Stimulated activated CD8-positive, alpha-beta memory T cell treated with anti-CD3 and anti-CD28 coated beads, Interleukin-7, amount 100 ng/mL, for 48 hours (primary cell): ENCODE measurements at places on chromosomes 1 and 21.

DNA sequence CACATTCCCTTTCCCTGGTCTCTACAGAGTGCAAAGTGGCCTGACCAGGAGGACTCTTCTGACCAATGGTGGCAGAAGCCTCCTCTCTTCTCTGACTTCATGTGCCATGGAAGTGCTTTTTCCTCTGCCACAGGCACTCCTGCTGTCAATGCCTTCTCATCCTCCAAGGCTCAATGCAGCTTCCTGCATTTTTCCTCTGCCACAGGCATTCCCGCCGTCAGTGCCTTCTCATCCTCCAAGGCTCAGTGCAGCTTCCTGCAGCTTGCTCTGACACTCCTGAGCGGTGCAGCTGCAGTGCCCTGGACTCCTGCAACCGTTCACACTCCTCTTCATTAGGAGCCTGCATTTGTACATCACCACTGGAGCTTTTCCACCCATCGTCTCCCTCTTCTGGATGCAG, 4.7 kb upstream of the ADARB1 start:
- no peak for DNase-seq

DNA sequence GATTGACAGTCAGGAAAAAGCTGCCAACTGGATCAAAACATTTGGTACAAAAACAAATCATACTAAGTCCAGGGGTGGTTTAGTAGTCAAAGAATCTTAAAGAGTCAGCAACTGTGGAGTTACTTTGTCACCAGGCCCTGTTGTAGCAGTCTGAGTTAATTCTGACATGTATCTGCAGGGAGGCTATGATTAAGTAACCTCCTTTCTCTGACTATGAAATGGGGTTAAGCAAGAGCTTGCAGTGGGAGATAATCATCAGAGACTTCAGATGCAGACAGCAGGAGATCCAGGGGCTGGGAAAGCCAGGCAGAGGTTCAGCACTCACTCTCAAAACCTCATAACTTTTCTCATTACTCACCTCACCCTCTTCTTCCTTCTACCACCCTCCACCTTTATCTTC, 99.2 kb upstream of the BTG3 start:
- DNase-seq, result no peak

- DNase-seq, result no peak
These were observed 20.1 kb downstream of the SIM2 start for GRCh38 chr21:36718951-36719501.

DNA sequence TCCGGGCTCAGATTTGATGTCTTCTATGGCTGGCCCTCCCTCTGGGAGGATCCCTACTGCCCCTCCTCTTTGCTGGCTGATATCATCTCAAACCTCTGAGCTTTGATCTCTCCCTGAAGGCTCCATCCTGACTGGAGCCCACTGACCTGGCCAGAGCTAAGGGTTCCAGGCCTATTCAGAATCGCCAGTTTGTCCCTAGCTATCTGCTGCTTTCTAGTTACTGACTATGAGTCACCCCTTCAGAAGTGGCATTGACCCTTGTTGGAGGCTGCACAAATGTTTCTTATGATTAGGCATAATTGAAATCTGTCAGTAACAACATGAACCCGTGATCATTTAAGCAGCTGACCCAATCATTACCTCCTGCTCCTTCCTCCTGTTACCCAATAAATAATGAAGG, 87.1 kb downstream of the ABCA4 start:
- DNase-seq, result no peak

GRCh38 chr1:55057956-55058298, 18.6 kb downstream of the PCSK9 start:
- DNase-seq, result no peak

GRCh38 chr1:18803851-18804250, 55.6 kb downstream of the TAS1R2 start:
- no peak for DNase-seq

DNA sequence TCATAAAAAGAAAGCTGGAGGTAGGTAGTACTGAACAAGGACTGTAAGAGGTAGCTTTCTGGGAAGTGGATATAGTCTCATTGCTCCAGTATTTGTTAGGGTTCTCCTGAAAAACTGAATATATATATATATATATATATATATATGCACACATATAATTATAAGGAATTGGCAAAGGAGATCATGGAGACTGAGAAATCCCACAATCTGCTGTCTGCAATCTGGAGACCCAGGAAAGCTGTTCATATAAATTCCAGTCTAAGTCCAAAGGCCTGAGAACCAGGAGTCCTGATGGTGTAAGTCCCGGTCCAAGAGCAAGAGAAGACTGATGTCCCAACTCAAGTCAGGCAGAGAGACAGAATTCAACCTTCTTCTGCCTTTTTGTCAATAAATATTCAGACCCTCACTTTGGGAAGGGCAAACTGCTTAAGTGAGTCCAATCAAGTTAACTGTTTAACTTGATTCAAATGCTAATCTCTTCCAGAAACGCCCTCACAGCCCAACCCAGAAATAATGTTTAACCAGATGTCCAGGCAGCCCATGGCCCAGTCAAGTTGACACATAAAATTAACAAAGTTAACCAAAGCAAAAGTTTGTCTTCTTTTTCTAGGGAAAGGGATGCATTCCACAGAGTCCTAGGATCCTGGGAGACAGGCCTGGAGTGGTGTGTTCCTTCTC, 225.3 kb upstream of the KAZN start:
- DNase-seq, result no peak

- no peak for DNase-seq
These were observed 117.2 kb downstream of the DYRK1A start for GRCh38 chr21:37483776-37484175.

GRCh38 chr1:169890761-169891538, 2.7 kb downstream of the SCYL3 start:
- DNase-seq, result peak; percentile 20

- DNase-seq, result no peak
These were observed 4.5 kb upstream of the INKA2 start for GRCh38 chr1:111743679-111744101.

- peak; percentile 31 for DNase-seq
These were observed 72.7 kb upstream of the AK4 start for GRCh38 chr1:65075123-65075976.

DNA sequence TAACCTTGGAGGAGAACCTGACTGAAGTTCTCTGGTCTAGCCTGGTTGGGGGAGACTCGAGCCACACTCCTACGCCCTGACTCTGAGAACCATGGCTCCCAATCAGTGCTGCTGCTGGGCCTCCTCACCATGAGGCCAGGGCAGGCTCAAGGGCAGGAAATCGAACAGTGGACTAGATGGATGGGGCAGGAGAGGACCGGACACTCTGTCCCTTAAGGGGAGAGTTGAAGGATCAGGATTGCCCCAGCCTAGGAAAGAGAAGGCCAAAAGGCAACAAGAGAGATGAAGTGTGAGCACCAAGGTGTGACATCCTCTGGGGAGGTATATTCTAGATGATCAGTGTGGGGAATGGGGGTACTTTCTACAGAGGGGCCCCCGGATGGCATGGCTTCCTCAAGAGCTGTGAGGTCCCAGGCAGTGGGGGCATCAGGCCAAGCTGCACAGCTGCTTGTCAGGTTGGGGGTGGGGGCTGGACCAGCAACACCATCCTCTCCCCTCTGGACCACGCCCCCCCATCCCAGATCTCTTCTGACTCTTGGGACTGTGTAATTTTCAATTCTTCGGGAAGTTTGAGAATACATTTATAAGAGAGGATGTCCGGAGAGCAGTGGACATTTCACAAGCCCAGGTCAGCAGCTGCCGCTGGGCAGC, 34.0 kb downstream of the MX1 start:
- DNase-seq, result no peak

DNA sequence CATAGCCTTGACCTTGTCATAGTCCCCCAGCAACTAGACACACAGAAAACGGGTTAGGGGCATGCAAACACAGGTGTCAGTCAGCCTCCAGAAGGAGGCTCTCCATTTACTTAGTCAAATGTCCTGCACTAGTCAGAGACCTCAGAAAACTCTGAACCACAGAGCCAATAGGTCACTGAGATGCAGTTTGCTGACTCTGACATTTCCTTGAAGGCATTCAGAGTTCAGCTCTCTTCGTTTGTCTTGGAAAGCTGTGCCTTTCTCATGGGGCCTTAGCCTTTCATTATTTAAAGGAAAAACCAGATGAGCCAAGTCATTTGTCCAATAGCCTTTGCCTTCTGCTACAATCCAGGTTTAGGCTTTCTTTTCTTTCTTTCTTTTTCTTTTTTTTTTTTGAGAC, 3.5 kb downstream of the OLFML2B start:
- no peak for DNase-seq

DNA sequence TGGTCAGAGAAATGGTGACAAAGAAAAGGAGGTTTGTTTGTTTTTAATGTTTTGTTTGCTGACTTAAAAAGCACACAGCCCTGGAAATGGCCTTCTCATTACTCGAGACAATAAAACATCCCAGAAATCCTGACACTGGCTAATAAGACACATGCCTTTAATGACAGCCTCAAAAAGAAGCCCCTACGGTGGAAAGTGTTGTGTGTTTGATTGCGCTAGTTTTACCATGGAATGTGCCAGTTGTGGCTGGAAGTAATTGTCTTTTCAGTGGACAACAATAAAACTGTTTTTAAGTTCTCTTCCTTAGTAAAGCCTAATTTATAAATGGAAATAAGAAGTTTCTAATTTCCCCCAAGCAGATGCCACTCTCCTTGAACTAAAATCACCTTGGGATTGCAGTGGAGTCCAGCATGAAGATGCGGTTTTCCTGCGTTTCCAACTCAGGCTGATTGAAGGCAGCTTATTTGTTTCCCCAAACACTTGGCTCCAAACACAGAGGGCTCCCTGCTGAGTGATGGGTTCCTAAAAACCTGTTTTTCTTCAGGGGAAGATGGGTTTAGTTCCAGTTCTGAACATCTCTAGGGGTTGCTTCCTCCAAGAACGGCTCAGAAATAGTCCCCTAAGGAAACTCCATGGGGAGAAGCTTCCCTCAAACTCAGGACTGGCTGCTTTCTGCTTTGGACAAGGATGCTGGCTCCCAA, 54.3 kb downstream of the CD247 start:
- DNase-seq, result no peak

DNA sequence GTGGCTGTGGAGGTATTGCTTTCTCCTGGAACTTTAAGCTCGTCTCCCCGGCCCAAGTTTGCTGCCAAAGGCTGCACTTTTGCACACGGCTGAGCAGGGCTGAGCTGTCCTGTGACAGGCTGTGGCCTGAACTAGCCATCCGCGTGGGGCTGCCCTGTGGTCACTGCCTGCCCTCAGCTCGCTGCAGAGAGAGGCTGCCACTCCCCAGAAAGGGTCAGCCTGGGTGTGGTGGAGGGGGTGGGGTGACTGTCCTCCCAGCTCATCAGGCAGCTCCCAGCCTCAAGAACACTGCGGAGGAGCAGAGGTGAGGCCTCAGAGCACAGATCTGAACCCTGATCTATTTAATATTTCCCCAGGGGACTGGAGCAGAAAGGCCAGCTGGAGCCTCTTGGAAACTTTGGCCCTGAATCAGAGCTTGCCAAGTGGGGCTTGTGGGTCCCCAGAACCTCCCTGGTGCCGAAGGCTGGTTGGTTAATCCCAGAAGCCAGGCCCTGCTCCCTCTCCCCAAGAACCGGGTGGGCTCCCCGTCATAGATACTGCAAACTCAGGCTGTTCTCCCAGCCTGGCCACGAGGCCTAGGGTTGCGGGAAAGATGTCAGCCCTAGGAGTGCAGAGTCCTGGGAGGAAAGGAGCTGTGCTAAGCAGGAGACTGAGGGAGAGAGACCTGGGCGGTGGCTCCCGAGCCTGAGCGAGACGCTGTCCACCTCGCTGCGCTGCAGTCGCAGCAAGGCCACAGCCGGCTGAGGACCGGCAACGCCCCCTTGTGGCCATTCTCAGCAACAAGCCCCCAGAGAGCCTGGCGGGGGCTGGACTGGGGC, 125.1 kb upstream of the IPO9 start:
- peak; percentile 55 for DNase-seq

- DNase-seq, result no peak
These were observed 1.7 kb upstream of the TESK2 start for GRCh38 chr1:45492691-45493090.

DNA sequence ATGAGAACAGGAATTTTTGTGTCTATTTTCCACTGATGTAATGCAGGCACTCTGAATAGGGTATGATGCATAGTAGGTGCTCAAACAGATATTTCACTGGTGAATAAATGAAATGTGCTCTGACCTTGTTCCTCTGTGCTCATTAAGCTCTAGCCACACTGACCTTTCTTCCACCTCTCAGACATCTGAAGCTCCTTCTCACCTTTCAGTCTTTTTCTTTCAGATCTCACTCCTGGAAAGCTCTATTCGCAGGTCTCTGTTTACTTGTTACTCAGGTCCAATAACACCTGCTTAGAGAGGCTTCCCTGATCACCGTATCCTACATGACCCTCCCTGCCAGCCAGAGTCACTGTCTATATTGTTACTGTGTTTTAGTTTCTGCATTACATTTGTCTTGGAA, 59.2 kb upstream of the IVNS1ABP start:
- DNase-seq, result no peak

- no peak for DNase-seq
These were observed 55.9 kb downstream of the VCAM1 start for GRCh38 chr1:100775483-100775882.

DNA sequence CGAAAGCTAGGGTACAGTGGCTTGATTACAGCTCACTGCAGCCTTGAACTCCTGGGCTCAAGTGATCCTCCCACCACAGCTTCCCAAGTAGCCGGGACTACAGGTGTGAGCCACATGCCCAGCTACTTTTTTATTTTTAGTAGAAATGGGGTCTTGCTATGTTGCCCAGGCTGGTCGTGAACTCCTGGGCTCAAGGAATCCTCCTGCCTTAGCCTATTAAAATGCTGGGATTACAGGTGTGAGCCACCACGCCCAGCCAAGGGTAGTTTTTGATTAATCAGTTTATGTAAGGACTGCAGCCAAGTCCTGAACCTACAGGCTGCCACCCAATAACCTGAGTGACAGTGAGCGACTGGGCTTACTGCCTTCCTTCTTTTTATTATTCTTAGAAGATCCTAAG, 88.3 kb downstream of the PIK3R3 start:
- DNase-seq, result no peak

DNA sequence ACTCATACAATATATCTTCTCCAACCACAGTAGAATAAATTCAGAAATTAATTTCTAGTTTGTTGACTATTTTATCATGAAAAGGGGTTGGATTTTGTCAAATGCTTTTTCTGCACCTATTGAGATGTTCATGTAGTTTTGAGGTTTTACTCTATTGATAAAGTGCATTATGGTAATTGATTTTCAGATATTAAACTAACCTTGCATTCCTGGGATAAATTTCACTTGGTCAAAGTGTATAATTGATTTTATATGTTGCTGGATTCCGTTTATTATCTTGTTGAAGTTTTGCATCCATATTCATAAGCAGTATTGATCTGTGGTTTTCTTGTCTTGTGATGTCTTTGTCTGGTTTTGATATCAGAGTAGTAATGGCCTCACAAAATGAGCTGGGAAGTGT, 34.4 kb upstream of the HYI start:
- DNase-seq, result no peak

- no peak for DNase-seq
These were observed 9.6 kb downstream of the ACKR1 start for GRCh38 chr1:159214149-159214760.
